ENCODE measurements at places on chromosomes 3 and 15.

DNA sequence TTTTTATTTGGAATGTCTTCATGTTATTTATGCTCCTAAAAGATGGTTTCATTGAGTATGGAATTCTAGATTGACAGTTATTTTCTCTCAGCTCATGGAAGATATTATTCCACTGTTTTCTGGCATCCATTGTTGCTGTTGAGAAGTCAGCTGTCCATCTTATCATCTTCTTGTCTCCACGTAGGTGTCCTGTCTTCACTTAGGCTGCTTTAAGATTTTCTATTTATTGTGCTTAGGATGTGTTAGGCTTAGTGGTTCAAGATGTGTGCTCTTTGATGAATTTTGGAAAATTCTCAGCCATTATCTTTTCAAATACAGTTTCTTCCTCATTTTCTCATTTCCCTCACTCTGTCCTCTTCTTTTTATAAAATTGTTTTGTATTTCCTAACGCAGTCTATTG, 52.0 kb downstream of the SNRK start:
- no peak for DNase-seq

- no peak for DNase-seq
Observed at GRCh38 chr3:108346301-108347227, 50.2 kb downstream of the HHLA2 start.

GRCh38 chr3:149386299-149386606, 8.8 kb upstream of the TM4SF1 start:
- DNase-seq, result no peak

- DNase-seq, result no peak
Observed at GRCh38 chr3:49771340-49771938, 14.9 kb downstream of the IP6K1 start.

DNA sequence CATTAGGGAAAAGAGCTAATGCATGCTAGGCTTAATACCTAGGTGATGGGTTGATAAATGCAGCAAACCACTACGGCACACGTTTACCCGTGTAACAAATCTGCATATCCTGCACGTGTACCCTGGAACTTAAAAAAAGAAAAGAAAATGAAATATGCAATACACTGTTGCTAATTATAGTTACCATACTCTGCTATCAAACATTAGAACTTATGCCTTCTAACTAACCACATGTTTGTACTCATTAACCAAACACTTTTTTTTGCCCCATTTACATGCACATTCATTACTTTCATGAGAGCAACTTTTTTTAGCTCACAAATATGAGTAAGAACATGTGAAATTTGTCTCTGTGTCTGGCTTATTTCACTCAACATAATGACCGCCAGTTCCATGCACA, 253.1 kb downstream of the CGGBP1 start:
- no peak for DNase-seq

DNA sequence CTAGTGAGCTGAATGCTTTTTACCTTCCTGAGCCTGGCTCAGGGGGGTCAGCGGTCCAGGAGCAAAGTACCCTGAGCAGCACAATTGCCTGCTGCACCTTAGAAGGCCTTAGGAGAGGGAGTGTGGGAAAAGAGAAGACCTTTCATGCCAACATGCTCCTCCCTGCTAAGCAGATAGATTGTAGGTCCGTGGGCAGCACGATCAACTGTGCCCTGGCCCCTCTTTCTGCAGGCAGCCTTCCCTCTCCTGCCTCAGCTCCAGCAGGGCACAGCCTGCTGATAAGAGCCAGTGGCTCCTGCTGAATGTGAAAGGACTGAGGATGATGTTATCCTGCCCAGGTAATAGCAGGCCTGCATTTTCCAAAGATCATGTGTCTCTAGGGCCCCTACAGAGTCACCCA, 4.1 kb downstream of the CORO2B start:
- no peak for DNase-seq

- DNase-seq, result no peak
Observed at GRCh38 chr3:50120364-50121071, 31.8 kb downstream of the RBM5 start.

DNA sequence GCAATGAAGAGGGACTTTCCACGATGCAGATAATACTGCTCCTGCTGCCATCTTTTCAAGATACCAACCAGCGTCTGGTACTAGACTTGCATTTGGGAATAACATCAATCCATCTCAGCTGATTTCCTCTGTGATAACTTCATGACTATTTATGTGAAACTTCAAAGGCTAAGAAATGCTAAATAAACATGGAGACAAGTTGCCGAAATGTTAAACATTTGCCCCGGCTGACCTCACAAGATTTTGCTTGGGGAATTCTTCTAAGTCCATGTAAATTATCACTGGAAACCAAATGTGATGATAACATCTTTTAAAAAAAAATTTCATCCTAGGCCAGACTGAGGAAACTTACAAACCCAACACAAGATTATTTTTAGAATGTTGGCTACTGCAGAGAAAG, 185.8 kb upstream of the PRICKLE2 start:
- no peak for DNase-seq

DNA sequence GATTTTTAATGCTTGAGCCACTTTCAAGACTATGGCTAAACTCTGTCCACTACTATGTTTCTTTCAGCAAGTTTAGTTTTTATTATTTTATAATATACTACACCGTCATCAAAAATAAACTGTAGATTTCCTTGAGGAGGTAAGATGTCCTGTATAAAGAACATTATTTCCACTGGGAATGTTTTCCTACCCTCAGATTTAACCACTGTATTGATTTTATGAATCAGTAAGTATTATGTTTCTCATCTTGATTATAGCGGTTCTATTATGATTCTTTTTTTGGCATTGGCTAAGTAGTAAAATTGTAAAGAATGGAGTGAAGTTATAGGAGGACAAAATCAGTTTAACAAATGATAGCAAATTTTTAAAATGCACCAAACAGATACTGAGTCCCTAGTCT, 44.4 kb downstream of the ADAM10 start:
- DNase-seq, result no peak

GRCh38 chr3:11155341-11156025, 1.2 kb downstream of the HRH1 start:
- DNase-seq, result no peak

GRCh38 chr15:95512906-95513305, 817.6 kb upstream of the NR2F2 start:
- no peak for DNase-seq

- DNase-seq, result peak; percentile 35
Observed at GRCh38 chr3:184710870-184711492, 883 bp downstream of the MAGEF1 start.

- DNase-seq, result no peak
Observed at GRCh38 chr3:78589778-78590177, 1178.0 kb downstream of the ROBO1 start.

DNA sequence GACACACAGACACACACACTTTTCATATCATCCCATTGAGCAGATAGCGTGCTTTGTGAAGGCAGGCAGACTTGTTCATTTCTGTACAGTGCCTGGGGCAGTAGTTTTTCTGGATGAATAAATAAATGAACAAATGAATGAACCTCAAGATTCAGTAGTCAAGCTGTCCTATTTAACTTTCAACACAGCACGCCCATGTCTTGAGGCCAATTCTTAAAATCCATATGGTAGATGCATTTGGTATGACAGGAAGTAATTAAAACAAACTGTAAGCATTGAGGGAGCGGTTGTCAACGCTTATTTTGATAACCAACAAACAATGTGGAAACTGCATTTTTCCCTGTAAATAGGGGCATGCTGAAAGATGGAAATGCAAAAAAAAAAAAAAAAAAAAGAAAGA, 80.0 kb upstream of the BNC1 start:
- DNase-seq, result no peak

DNA sequence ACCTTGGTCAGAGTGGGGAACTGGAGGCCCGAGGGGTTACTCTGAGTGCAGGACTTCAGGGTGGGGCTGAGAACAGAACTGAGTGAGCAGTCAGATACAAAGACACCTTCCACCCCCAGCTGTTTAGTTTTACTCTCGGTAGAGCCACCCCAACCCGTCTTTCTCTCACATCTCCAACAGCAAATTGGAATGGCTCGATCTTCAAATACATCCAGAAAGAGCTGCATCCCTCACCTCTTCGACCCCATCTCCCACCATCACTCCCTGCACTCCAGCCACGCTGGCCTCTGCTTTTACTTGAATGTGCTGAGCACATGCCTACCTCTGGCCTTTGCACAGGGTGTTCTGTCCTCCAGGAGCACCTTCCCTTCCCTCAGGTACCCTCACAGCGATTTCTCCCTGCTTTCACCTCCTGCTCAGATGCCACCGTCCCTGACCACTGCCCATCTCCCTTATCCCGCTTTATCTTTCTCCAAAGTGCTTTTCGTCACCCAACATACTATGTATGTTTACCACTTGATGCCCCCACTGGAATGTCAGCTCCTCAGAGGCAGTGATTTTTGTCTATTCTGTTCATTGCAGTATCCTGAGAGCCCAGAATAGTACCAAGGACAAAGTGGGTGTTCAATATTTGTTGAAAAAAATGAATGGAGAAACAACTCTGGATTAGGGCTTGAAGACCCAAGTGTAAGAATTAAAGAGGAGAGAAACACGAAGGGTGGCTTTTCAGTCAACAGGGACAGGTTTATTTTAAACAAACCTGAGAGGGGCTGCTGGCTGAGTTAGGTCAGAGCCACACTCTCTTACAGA, 4.4 kb downstream of the CHCHD4 start:
- no peak for DNase-seq

- no peak for DNase-seq
Observed at GRCh38 chr3:54877730-54878129, 50.1 kb downstream of the LRTM1 start.

GRCh38 chr15:77855871-77856270, 221.6 kb downstream of the TBC1D2B start:
- DNase-seq, result no peak

- no peak for DNase-seq
Observed at GRCh38 chr15:80743189-80743833, 35.9 kb upstream of the CEMIP start.

GRCh38 chr3:154666542-154666941, 236.6 kb upstream of the GPR149 start:
- DNase-seq, result no peak

DNA sequence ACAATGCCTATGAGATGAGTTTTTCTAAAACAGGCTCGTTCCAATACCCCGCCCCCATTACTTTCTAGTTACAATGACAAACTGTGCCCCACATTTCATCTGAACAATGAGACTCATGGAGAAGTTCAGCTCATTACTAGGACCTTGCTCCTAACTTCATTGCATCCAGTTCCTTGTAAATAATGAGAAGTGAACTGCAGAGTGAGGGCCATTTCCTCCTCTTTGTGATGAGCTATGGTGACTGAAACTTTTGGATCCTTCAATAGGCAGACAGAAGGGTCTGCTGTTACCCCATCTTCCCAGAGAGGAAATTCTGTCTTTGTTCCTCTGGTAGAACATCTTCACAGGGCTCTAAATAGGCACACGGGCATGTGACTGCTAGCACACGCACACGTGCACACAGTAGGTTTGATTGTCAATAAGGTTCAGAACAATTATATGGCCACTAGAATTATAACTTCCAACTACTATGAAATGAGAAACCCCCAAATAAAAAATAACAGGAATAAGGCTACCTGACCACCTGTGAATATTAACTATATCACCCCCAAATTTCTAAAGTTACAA, 51.8 kb downstream of the SERP1 start:
- DNase-seq, result no peak

DNA sequence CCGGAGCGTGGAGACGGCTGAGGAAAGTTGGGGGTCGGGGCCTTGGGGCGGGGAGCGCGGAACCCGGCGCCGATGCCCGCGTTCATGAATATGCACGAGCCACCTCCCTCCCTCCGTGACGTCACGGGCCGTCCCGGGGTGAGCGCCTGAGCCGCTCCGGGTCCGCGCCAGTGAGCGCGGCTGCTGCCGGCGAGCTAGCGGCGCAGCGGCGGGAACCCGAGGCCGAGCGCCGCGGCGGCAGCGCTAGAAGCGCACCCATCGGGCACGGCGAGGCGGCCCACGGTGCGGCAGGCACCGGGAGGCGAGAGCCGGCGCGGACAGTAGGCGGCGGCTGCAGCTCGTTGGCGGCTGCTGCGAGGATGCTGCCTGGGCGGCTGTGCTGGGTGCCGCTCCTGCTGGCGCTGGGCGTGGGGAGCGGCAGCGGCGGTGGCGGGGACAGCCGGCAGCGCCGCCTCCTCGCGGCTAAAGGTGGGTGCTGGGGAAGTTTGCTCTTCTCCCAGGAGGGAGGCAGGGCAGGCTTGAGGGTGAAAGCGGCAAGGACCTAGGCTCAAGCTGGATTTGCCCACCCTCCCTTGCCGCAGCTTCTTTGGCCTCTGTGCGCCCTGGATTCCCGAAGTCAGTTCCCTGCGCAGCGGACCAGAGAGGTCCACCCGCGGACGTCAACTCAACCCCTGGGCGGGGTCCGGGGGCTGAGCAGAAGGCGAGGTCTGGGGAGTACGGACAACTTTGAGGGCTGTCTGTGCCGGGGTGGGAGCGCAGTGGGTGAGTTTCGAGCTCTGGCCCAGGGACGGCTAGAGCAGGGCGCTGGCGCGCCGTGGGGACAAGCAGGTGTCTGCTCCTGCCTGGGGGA, at the start of gene CLSTN2:
Gene CLSTN2, plus strand, starts transcription at position 170 of the 850 bp plus-strand sequence.
- no peak for DNase-seq

DNA sequence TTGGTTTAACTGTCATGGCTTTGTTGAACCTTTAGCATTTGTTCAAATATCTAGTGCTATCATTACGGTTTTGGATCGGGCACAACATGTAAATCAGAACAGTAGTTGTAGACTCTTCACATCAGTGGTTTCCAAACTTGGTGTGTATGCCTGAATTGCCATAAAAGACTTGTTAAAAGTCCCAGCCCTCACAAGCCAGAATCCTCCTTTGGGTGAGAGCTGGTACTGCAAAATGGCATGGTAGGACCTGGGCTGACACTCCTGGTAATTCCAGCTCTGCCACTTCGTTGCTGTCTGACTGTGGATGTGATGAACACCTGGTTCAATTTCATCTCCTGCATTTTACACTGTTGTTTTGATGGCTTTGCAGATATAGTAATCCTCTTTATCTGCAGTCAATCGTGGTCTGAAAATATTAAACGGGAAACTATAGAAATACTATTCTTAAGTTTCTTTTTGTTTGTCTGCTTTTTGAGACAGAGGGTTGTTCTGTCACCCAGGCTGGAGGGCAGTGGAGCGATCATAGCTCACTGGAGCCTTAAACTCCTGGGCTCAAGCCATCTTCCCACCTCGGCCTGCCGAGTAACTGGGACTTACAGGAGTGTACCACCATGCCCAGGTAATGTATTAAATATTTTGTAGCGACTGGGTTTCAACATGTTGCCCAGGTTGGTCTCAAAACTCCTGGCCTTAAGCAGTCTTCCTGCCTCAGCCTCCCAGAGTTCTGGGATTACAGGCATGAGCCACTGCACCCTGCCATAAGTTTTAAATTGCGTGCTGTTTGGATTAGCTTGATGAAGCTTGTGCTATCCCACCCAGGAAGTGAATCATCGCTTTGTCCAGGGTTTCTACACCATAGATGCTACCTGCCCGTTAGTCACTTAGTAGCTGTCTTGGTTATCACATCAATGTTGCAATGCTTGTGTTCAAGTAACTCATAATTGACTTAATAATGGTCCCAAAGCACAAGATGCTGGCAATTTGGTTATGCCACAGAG, 61.6 kb downstream of the RAB7A start:
- DNase-seq, result peak; percentile 57

GRCh38 chr3:50617096-50617791, at the start of gene MAPKAPK3:
MAPKAPK3 (plus strand) TSS chr3:50617151; CDS start chr3:50617566, 415 bp downstream.
- peak; percentile 40 for DNase-seq

All from CD4-positive, alpha-beta T cell treated with Interleukin-1 beta for 1 hour (primary cell).